Pons (tissue), 1 donor: ENCODE measurements at places on chromosomes 16 and 17.
A peak's percentile ranks its signal among the peaks of the same experiment; 100 is the strongest.

GRCh38 chr16:80116711-80117110, 424.1 kb upstream of the DYNLRB2 start:
- DNase-seq: no peak

GRCh38 chr16:85848986-85849385, 49.5 kb downstream of the COX4I1 start:
- DNase-seq: no peak

DNA sequence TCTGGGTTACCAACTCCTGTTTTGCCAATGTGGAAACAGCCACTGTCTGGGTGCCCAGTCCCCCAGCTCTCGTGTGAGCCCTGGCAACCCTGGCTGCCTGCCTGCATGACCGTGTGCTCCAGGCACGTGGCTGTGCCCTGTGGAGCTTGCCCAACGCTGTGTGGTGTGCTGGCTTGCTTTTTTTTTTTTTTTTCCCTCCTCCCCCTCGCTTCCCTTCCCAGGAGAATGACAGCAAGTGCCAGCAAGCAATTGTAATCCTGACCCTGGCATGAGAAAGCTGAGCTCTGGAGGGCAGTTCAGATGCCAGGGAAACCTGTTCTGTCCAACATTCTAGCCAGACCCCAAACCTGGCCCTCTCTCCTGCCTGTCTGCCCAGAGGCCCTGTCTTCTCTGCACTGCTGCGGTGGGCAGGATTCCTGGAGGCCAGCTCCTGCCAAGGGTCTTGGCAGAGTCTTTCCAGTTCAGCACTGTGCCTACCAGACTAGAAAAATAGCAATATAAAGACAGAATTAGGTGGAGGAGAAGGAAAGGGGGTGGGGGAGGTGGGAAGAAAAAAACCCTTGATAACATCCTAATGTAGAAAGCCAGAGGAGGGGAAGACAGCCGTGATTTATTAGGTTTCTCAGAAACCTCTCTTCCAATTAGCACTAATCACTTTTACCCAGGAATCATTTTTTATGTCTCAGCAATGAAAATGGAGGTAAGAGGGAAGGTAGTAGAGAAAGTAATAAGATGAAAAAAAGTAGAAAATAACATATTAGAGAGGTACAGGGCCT, 9.0 kb downstream of the HLF start:
- peak; percentile 69 for DNase-seq

- no peak for DNase-seq
These were observed 12.0 kb downstream of the ZNF276 start for GRCh38 chr16:89733322-89733721.

GRCh38 chr17:19726631-19727376, 10.4 kb upstream of the SLC47A2 start:
- DNase-seq: no peak

GRCh38 chr17:35855965-35856364, 12.7 kb downstream of the HEATR9 start:
- DNase-seq: no peak

DNA sequence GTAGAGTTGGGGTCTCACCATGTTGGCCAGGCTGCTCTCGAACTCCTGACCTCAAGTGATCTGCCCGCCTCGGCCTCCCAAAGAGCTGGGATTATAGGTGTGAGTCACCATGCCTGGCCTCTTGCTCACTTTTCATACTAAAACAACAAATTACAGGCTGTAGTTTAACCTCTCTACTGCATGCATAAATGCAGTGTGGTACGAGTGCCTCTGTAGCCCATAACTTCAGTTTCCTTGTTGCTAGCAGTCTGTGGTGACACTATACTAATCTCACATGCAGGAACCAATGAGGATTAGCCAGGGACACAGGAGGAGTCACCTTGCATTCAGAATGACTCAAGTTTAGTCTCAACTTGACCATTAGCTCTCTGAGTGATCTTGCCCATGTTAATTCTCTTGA, 20.1 kb downstream of the HMOX2 start:
- no peak for DNase-seq

DNA sequence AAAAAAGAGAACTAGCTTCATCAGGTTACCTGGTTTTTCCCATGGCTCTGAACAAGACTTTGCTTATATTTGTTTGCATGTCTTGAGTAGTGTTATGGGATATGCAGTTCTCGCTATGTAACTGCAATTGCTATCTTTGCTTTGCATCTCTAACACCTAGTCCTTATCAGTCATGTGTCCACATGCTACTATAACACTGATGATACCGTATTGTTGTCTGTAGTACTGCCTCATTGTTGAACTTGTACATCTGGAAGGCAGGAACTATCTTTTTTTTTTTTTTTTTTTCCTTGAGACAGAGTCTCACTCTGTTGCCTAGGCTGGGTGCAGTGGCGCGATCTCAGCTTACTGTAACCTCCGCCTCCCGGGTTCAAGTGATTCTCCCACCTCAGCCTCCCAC, 2.5 kb downstream of the PSME3 start:
- no peak for DNase-seq

DNA sequence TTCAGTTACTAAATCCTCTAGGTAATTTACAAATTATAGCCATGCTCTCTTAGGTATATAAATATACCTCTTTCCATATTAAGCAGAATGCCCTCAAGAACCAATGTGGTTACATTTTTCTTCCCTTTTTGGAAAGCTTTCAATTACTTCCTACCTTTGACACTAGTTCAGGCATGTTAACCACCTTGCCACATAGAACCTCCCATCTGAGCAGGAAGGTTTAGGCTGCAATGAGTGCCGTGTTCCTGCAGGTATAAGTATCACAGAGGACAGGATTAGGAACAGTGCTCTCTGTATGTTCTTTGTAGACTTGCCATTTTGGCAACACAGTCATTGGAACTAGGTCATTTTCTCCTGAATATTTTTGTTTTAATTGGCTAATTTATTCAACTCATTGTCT, 20.1 kb downstream of the KRT25 start:
- DNase-seq: no peak

- no peak for DNase-seq
These were observed 8.9 kb downstream of the SPG7 start for GRCh38 chr16:89517128-89517527.

DNA sequence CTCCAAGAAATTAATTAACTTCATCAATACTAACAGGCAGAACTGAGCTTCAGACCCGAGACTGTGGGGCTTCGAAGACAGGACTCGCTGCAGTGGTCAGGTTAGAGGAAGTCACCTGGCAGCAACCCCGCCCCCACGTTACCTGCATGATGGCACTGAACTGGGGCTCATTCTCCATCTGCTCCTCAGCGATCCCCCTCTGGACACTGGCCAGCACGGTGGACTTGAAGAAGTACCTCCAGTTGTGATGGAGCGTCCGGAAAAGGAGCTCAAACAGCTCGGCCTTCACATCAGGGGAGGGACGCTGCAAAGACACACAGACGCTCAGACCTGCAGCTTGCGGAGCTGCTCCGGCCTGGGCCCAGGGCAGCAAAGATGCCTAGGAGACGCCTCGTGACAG, 40.9 kb upstream of the GSG1L start:
- no peak for DNase-seq

- DNase-seq: no peak
These were observed 19.5 kb downstream of the ATP2A1 start for GRCh38 chr16:28897826-28898225.

- DNase-seq: no peak
These were observed 188.0 kb upstream of the AXIN2 start for GRCh38 chr17:65749479-65749878.

GRCh38 chr17:55784666-55785065, 33.8 kb downstream of the PCTP start:
- DNase-seq: no peak

- no peak for DNase-seq
These were observed 2.7 kb downstream of the POLG2 start for GRCh38 chr17:64494121-64494520.

DNA sequence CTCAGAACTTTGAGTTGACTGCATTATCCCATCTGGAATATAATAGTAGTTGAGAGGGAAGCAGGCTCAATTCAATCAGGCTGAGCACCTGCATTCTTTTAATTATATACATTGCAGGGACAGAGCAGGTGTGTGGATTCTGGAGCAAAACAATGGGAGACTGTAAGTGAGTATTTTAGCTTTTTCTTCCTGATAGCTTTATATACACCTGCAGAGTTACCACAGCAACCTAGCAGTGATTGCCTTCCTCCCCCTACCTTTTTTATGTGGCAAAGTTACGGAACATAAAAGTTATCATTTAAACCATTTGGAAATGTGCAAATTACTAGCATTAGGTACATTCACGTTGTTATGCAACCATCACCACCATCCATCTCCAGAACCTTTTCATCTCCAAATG, 25.4 kb upstream of the RHOT1 start:
- no peak for DNase-seq

DNA sequence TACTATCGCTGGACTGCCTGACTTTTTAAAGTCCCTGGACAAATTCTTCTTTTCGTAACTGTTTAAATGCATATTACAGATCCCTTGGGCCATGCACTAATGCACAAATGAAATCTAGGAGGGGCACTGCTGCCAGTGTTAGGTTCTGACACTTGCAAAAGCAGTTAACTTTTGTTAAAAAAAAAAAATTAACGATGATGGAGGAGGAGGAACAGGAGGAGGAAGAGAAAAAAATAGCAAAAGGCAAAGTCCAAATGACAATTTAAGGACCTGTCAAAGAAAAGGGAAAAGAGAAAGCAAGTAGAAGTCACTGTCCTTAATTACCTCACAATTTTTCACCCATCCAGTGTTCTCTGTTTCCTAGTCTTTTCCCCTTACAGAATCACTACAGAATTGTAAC, 97.8 kb upstream of the CORO6 start:
- DNase-seq: no peak

GRCh38 chr17:34816848-34817247, 144.4 kb downstream of the CCT6B start:
- DNase-seq: no peak

GRCh38 chr17:43169561-43170139, 1.4 kb upstream of the NBR1 start:
- DNase-seq: peak; percentile 2

GRCh38 chr16:84458606-84459532, 45.6 kb downstream of the MEAK7 start:
- no peak for DNase-seq

DNA sequence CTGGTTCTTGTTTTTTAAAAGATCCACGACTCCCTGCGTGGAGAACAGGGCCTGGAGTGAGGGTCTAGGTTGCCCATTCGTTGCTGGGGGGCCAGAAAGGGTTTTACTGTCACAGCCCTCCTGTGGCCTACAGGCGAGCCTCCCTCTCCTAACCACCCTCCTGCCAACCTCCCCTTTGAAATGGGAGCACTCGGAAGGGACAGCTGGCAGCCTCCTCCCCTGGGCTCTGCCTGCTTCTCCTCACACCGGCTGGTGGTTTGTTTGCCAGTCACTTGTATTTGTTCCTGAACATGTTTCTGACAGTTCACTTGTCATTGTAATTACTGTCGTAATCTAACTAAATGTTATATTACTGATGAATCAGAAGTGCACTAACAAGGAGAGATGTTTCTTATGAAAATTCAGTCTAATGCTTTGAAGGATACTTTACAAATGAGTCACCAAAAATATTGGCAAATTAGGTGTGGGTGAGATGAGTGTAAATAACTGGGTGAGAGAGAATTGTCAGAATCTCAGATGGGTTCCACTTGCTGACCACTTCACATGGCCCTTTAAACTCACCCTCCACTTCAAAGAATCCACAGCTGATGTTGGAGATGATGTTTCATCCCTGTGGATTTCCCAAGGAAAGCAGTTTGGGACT, 2.7 kb upstream of the SPPL2C start:
- DNase-seq: no peak

GRCh38 chr16:89303617-89304016, 86.1 kb downstream of the ZNF778 start:
- DNase-seq: no peak

GRCh38 chr17:8289103-8289397, 580 bp downstream of the RANGRF start:
- DNase-seq: no peak

DNA sequence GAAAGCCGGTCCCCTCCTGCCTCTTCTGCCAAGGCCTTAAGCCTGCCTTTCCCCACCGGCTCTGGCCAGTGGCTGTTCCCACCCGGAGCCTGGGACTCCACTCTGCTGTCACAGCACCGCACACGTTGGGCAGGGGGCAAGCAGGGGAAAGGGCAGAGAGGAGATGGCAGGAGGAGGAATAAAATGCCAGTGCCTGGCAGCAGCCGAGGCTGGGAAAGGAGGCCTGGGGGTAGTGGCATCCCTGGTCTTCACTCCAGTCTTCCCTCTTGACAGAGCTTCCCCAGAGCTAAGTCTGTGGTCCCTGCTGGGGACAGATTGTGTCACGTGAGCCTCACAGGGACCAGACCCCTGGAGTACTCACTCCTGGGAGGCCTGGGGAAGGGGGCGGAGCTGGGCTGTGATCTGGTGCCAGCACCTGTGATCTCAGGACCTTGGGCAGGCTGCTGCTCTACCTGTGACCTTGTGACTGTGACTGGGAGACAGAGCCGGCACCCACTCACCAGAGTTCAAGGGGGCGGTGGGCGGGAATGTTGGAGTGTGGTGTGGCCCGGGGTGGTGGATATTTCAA, 97.2 kb upstream of the GSE1 start:
- DNase-seq: no peak

GRCh38 chr16:80277182-80277581, 263.6 kb upstream of the DYNLRB2 start:
- no peak for DNase-seq

DNA sequence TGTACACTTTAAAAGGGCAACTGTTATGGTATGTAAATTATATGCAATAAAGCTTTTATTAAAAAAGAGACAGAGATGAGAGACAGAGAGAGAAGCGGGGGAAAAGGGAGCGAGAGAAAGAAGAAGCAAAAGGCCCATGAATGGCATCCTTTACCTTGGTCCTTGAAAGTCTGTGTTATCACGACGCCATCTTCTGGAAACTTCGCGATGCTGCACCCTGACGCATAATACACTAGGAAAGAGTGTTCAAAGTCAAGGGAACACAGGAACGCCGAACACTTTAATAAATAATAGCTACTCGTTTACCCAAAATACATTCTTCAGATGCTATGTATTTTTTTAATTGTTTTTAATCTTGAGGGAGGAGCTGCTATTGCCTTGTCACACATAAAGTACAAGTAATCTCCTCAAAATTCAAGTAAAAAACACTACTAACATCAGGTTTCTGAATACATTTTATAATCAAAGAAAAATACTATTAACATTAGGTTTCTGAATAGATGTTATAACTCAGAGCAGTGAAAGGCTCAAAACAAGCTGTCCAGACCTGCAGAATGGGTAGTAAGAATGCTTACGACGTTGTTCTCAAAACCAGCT, 23.0 kb upstream of the SLC38A8 start:
- peak; percentile 75 for DNase-seq

GRCh38 chr17:28738680-28739384, 5.0 kb upstream of the TRAF4 start:
- DNase-seq: no peak
